Activated T-helper 1 cell treated with anti-CD3 and anti-CD28 coated beads, Interleukin-2, amount 50 U/mL, for 16 hours (primary cell): ENCODE measurements at places on chromosomes 16 and 17.

GRCh38 chr17:35294756-35295155, 51.9 kb downstream of the SLFN5 start:
- no peak for DNase-seq

DNA sequence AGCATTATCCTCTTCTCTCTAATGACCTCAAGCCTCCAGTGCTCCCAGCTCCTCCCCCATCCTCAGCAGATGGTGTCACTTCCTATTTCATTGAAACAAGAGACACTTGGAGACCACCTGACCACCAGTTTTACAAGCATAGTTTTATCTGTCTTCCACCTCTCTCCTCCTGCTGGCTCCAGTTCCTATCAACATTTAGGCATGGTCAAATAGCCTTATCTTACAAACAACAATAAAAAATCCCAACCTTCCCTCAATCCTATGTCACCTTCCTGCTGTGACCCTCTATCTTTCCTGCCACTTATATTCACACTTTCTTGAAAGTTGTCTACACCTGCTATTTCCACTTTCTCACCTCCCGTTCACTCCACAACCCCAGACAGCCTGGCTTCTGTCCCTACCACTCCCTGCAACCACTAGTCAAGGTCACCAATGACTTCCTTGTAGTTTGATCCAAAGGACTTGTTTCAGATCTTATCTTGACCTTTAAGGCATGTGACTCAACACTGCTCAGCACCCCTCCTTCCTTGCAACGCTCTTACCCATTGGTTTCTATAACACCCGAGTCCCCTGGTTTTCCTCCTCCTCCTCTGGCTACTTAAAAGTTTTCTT, 4.3 kb upstream of the NTN1 start:
- DNase-seq: no peak

- no peak for DNase-seq
Observed at GRCh38 chr17:76560036-76560876, 20.4 kb downstream of the PRCD start.

- no peak for DNase-seq
Observed at GRCh38 chr17:75566834-75567233, 20.8 kb upstream of the MYO15B start.

DNA sequence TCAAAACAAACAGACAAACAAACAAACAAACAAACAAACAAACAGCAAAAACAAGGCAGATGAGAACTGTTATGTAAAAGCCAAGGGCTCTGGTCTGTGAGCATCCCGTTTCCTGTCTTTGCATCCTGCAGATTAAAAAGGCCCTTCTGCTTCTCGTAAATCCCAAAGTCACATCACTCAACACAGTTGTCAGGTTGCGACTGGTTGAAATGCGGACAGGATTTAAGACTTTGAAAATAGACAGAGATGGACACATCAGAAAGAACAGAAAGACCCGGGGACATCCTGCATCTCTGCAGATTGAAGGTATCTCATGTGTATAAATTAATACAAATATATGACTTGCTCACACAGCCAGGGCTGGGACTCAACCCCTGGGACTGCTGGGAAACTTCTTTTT, 18.2 kb upstream of the TMC7 start:
- no peak for DNase-seq

GRCh38 chr16:86285421-86285820, 224.9 kb upstream of the FOXF1 start:
- no peak for DNase-seq

- peak; percentile 66 for DNase-seq
Observed at GRCh38 chr17:4806777-4807604, at the start of gene PLD2. TSS of gene PLD2 (plus strand) at chr17:4807152. CDS start at chr17:4807773, 621 bp downstream.

- no peak for DNase-seq
Observed at GRCh38 chr16:79668502-79668901, 68.0 kb upstream of the MAF start.
